ENCODE measurements at places on chromosomes 6 and 20. TPM values are rescaled to one million over a fixed set of nuclear protein-coding genes. Genes with fewer than 3 reads are reported as not detected.

TMEM74B gene
- 0.34 TPM for total RNA-seq

GSTA3 gene
- total RNA-seq: 2.4 TPM

OR14J1 gene
- total RNA-seq: not detected

TRDN gene
- 0.12 TPM for total RNA-seq

NEU1 gene
- total RNA-seq: 210 TPM

VSX1 gene
- total RNA-seq: 0.32 TPM

SYCP2 gene
- 0.79 TPM for total RNA-seq

GRCh38 chr20:44532259-44532980 lies 10.6 kb upstream of the SERINC3 start:
- DNase-seq: peak; percentile 26

GRCh38 chr6:43907789-43908472 lies 137.9 kb downstream of the VEGFA start:
- DNase-seq: no peak

DNA sequence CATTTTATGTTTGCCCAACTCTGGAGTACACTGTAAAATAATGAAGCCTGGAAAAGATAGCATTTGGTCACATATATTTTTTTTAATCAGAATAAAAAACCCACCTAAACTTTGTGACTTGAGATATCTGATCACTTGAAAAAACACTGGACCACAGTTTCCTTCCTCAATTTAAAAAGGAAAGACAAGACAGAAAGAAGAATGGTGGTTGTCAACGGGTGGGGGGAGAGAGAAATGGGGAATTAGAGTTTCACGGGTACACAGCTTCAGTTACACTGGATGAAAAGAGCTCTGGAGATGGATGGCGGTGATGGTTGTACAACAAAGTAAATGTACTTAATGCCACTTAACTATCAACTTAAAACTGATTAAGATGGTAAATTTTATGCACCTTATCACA lies 14.7 kb upstream of the DST start:
- DNase-seq: no peak

GRCh38 chr20:15069355-15069754 lies 731.9 kb upstream of the FLRT3 start:
- no peak for DNase-seq

- peak; percentile 86 for DNase-seq
Measured at GRCh38 chr20:47318586-47319516, 37.6 kb downstream of the ZMYND8 start.

GRCh38 chr6:79468116-79468515 lies 69.1 kb downstream of the LCA5 start:
- peak; percentile 42 for DNase-seq

- no peak for DNase-seq
Measured at GRCh38 chr20:43963872-43964791, 49.5 kb downstream of the TOX2 start.

GRCh38 chr6:72218125-72218524 lies 331.8 kb downstream of the RIMS1 start:
- DNase-seq: peak; percentile 64

DNA sequence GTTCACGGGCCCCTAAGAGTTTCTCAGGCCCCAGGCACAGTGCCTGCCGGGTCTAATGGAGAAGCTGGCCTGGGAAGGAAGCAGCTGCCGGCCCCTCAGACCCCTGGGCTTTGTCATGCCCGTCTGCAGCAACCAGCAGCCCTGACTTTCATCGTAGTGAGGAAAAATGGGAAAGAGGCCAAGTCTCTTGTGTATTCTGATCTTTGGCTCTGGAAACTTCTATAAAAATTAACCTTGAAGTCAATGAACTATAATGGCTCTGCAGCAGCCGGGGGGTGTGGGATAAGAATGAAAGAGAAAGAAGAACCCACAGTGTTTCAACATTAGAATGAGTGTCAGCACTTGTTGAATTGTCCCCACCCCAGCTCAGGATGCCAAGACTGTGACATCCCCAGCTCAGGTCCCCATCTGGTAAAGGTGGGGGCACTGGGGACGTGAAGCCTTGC lies 12.9 kb downstream of the TGM2 start:
- peak; percentile 96 for DNase-seq

DNA sequence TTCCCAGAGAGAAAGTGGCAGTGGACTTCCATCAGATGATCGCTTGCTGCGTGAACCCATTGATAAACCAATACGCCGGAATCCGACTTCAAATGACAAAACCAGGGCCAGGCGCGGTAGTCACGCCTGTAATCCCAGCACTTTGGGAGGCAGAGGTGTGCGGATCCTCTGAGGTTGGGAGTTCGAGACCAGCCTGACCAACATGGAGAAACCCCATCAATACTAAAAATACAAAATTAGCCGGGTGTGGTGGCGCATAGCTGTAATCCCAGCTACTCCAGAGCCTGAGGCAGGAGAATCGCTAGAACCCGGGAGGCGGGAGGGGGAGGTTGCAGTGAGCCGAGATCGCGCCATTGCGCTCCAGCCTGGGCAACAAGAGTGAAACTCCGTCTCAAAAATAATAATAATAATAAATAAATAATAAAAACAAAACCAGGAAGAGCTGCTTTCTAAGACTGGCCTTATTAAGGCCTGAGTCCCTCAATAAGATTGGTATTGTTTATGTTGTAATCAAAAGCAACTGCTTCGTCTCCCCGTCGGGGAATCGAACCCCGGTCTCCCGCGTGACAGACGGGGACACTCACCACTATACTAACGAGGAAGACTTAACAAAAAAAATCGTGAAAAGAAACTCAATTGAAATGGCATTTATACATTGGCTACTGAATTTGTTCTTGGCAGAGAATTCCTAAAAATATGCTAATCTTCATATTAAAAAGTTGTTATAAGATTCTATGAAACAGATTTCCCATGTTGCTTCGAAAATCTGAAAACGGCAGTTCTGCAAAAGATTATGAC lies 110.2 kb upstream of the ZNF184 start:
- DNase-seq: peak; percentile 78

DNA sequence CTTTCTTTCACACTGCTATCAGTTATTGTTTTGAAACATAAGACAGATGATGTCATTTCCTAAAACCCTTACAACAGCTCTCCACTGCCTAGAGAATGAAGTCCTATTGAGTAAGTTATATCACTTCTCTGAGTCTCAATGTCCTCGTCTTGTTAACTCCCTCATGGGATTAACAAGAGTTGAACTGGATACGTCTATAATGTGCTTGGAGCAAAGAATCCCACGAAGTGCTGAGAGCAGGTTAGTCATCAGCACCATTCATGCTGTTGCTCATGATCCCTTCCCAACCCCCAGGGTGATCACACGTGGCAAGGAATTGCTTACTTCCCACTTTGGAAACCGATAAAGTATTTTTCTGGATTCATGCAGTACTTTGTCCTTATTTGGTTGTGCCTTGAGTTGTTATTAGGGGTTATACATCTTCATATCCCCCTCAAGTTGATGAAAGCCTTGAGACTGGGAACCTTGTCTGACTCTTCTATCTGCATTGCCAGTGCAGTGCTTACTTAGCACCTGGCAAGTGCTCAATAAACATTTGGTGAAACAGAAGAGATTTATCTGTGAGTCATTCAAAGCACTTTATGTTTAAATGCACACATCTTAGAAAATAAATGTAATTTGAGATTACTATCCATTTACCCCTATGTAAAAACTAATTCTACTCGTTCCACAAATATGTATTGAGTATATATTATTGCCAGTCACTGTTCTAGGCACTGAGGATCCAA lies 487.5 kb downstream of the EPM2A start:
- peak; percentile 96 for DNase-seq

DNA sequence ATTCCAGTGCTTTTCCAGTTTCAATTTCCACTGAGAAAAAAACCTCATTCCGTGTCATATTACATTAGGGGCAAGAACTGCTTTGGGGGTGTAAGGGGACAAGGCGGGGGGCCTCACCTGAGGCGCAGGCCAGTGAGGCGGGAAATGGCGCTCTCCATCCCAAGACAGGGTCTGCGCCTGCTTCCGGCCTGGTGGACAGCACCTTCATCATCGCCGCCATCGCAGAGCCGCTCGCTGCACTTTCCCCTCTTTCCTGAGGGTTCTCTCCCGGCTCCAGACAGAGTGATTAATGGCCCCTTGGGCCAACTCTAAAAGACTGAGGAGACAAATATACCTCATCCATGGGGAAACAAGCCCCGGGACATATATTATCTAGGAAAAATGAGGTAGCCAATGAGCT lies 270.0 kb upstream of the SOX4 start:
- DNase-seq: no peak

All from M059J (cell line).